ENCODE measurements at places on chromosomes 16 and 17.

DNA sequence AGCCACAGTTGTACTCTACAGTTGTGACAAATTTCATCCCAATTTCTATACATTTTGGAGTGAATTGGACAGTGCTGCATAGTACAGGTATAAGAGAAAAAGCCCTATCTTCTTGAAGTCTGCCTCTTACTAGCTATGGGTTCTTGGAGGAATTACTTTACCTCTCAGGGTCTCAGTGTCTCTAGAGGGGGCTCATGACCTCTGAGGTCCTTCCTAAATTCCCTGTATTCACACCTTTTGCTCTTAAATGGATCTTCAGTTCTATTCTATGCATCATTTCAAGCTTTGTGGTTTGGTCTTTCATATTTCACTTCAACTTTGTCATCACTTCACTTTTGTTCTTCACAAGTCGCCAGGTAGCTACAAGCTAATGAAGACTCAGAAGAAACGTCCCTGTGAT, 71.2 kb upstream of the ERCC4 start:
- no peak for DNase-seq

DNA sequence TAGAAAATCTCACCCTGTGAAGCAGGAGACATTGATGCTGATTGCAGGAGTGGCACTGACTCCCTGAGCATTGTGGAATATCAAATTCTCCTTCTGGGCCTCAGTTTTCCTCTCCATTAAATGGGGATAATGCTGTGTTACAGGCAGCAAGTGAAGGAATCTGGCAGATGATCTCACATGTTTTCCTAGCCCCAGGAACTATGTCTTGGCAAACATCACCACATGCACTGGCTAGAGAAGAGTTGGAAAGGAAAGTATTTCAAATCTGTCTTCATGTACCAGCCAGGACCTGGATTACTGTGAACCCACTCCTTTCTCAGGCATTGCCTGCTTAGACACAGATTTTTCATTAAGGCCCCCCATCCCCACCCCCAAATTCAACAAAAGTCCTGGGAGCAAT, 13.6 kb upstream of the CCL8 start:
- DNase-seq, result no peak

DNA sequence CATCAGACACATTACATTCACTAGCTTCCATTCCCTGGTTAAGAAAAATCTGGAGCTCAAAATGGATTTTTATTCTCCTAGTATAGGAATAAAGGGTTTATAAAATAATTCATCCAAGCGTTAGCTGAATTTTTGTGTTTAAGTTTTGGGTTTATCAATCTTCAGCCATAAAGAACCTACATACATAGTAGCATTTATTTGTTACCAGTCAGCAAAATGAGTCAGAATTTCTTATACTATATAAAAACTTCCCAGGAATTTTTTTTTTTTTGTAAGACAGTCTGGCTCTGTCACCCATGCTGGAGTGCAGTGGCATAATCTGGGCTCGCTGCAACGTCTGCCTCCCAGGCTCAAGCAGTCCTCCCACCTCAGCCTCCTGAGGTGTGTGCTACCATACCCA, 40.2 kb upstream of the SLC12A3 start:
- no peak for DNase-seq

DNA sequence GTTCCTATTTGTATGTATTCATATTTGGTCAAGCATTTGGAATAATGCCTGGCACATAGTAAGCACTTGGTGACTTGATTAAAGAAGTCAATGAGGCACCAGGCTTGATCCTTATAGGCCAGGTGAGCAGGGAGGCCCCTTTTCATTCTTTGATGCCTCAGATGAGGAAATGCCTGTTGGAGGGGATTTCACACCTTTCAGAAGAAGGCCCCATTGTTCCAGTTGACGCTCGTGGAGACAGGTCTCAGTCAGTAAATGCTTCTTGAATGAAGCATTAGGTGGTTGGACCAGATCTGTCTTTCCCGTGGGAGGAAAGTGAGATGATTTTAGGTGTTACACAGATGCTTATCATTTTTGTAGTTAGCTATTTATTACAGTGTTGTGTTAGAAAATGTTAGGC, 13.0 kb downstream of the LCMT1 start:
- no peak for DNase-seq

DNA sequence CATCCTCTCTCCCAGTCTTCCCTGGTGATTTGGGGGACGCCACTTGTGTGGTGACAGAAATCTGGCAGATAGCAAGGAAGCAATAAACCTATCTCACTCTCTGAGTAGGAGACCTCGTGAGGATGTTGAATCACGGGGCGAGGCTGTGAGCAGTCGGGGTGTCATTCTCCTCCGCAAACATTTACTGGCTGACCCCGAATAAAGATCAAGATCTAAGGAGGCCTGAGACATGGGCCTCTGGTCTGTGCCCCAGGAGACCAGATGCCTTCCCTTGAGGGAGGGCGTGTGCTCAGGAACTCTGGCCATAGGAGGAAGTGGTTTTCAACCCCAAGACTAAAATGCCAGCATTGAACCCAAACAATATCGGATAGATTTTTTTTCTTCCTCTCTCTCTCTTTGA, 53.1 kb downstream of the FOXL1 start:
- no peak for DNase-seq

- no peak for DNase-seq
Measured at GRCh38 chr17:48598736-48599135, 5.2 kb upstream of the HOXB5 start.

- DNase-seq, result no peak
Measured at GRCh38 chr17:72268431-72268830, 147.6 kb downstream of the SOX9 start.

DNA sequence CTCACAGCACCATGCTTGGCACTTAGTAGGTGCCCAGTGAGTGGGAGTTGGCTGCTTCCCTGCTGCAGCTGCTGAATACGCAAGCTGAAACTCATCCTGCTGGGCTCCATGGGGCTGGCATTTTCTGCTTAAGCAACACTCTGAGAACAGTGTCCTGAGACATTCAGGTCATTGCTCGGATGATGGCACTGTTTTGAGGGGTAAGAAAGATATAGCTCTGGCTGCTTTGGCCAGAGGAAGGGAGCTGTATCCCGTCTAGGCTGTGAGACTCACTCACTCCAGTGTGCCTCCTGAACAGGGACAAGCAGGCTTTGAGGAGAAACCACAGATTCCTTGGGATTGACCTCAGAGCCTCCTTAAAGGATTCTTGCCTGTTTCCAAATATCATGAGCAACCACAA, 120.5 kb downstream of the CLEC16A start:
- DNase-seq, result no peak

- DNase-seq, result no peak
Measured at GRCh38 chr16:82730901-82731300, 104.1 kb downstream of the CDH13 start.

DNA sequence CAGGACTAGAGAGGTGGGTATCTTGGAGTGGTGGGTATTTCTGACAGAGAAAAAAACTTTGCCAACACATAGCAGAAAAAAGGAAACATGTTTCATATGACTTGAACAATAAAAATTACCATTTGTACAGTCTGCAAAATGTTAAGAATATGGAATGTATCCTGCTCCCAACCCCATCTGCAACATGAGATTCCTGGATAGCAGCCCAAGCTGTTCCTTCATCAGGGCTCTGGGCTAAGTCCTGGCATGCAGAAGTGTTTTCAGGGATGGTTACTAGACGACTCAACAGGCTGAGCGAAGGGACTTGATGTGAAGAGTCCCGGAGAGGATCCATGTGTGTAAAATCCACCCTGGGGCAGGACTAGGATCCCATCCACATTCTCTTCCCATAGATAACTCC, 121.0 kb upstream of the IRX3 start:
- no peak for DNase-seq

GRCh38 chr17:70298929-70299531, 129.7 kb downstream of the KCNJ2 start:
- DNase-seq, result no peak

DNA sequence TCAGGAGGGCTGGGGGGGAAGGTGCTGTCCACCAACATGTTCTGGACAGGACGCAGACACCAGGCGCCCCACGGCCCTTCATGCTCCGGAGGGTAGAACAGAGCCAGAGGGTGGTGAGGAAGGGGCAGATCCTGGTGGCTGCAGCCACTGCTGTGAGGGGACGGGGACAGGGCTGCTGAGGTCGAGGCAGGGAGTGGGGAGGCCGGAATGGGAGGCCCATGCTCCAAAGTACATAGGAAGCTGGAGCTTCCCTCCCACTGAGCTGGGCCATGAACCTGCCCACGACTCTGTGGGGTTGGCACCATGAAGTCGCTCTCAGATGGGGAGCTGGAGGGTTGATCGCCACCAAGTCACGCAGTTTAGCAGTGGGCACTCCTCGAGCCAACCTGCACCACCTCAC, 8.0 kb upstream of the METRNL start:
- DNase-seq, result no peak

GRCh38 chr17:64146418-64147109, 16.6 kb upstream of the ERN1 start:
- peak; percentile 67 for DNase-seq

GRCh38 chr16:14181371-14182050, 110.4 kb downstream of the MRTFB start:
- no peak for DNase-seq

- no peak for DNase-seq
Measured at GRCh38 chr16:31833047-31833446, 40.6 kb upstream of the ZNF267 start.

- no peak for DNase-seq
Measured at GRCh38 chr17:4891411-4892410, 7.6 kb upstream of the C17orf107 start.

DNA sequence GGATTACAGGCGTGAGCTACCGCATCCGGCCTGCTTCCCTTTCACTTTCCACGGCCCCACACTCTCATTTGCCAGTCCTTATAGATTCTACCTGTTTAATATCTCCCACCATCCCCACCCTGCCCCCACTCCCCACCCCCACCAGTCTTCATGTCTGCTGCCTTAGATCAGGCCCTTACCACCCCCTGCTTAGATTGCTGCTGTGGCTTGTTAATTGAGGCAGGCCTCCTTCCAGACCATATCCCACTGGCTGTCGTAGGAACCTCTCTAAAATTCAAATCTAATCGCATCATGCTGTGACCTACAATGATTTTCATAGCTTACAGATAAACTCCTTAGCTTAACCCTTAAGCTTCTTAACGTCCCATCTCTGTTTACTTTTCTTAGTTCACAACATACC, 4.9 kb downstream of the IQCK start:
- DNase-seq, result no peak

GRCh38 chr16:76303637-76304314, 26.6 kb downstream of the CNTNAP4 start:
- DNase-seq, result no peak

GRCh38 chr17:300881-301280, 51.7 kb downstream of the RPH3AL start:
- no peak for DNase-seq

DNA sequence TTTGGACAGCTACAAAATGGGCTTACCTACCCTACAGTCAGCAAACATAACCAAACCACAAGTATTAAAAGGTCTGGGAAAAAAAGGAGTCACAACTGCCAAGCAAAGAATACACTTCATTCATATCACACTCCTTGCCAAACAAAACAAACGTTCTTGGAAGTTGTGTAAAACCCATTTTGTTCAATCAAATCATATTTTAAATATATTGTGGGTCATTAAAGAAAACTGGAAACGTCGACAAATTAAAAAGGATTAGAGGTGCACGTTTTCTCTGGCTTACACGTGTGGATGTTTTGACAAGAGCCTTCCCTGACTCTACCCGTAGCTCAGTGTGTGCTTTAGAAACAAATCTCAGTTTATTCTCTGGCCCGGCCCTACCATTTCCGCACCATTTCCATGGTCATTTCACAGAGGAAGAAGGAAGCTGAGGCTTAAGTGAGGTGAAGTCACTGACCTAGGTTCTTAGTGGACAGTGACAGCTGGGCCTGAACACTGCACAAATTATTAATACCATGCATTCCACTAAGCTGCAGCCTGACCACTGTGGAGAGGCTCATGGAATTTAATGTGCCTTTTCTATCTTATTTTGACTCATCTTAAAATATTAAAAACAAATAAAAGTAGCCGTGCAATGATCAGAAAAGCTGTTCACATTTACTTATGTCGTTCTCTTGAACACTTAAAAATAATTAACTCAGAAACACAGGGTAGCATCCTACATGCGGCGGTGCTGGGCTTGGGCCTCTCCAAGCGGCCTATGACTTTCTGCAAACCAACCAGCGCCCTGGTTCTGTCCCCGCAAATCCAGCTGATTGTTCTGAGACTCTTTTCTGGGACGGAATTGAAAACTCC, 968 bp downstream of the CEP112 start:
- no peak for DNase-seq

- DNase-seq, result no peak
Measured at GRCh38 chr16:3523281-3523680, 22.5 kb downstream of the CLUAP1 start.

- DNase-seq, result no peak
Measured at GRCh38 chr16:89200124-89200849, at the start of gene SLC22A31. SLC22A31 (minus strand) TSS chr16:89200537; CDS start chr16:89200501, 36 bp downstream.

- DNase-seq, result no peak
Measured at GRCh38 chr16:11671271-11671670, 3.0 kb downstream of the SNN start.

DNA sequence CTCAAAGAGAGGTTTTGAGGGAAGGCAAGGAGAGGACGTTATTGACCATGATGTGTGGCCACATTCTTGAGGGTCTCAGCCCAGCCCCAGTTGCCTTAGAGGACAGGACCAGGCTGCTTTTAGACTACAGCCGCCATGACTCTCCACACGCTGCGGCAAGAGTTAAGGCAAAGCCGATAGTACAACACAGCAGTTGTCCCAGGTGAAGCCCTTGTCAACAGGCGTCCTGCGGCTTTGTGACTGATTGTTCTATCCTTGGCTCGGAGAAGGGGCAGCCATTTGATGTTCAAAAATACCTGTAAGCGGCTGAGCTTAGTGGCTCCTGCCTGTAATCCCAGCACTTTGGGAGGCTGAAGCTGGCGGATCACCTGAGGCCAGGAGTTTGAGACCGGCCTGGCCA, 28.8 kb downstream of the TMEM92 start:
- no peak for DNase-seq

GRCh38 chr16:81933361-81933760, 77.9 kb downstream of the SDR42E1 start:
- DNase-seq, result no peak

GRCh38 chr16:35574454-35575431, 2115.3 kb downstream of the TP53TG3F start:
- no peak for DNase-seq

GRCh38 chr16:70630960-70631745, 15.2 kb upstream of the IL34 start:
- DNase-seq, result no peak

GRCh38 chr17:75228305-75228704, 22.8 kb downstream of the NUP85 start:
- DNase-seq, result peak; percentile 51

All from globus pallidus (tissue), 1 donor.